Stimulated activated CD4-positive, alpha-beta T cell treated with anti-CD3 and anti-CD28 coated beads, TNF-alpha, amount 100 ng/mL, for 24 hours (primary cell): ENCODE measurements at places on chromosomes 7 and 10.

GRCh38 chr10:18479502-18479901 is 171.9 kb downstream of the NSUN6 start:
- DNase-seq = no peak

- DNase-seq = no peak
Measured at GRCh38 chr10:72218325-72218724, 2.2 kb upstream of the ASCC1 start.

GRCh38 chr10:110274072-110274627 is 30.6 kb downstream of the SMNDC1 start:
- no peak for DNase-seq

- no peak for DNase-seq
Measured at GRCh38 chr10:70759781-70760180, 25.4 kb downstream of the TBATA start.

DNA sequence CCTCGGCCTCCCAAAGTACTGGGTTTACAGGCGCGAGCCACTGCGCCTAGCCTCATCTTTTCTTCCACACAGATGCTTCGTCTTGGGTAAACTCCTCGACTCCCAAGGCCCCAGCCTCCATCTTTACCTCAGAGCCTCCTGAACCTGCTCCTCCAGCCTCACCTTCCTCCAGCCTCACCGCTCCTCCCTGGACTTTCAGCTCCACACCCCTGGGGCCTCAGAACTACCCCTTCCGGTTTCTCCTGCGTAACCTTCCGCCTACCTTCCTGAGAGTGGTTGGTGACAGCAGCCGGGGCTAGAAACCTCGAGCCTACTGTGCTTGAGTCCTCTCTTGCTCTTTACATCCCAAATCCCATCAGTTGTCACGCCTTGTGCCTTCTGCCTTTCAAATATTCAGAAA is 45.8 kb downstream of the FKBP6 start:
- DNase-seq = no peak
